ENCODE measurements at places on chromosomes 5 and 9.

- no peak overlapping the region for H3K4me3 ChIP-seq
- DNase-seq, result no peak
- no peaks in the 10 kb centered on the region for H3K27me3 ChIP-seq
- no peak overlapping the region for H3K27ac ChIP-seq
Measured at GRCh38 chr5:109704282-109704952, 14.7 kb downstream of the MAN2A1 start.

DNA sequence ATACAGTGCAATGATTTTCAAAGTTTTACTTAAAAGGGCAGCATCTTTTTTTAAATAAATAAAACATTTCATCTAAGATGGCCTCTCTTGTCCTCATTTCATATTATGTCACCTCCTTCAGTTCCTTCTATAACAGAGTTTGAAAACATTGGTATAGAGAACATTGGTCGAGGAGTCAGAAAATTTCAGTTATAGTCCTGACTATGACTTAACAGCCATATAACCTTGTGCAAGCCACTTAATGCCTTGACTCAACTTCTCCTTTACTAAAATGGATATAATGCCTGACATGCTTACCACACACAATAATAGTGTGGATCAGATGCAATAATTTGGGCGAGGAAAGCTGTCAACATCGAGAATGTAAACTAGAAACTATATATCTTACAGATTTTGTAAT lies 22.6 kb downstream of the SSBP2 start:
- H3K4me3 ChIP-seq, result no peak overlapping the region
- no peaks in the 10 kb centered on the region for H3K27me3 ChIP-seq
- no peak for DNase-seq
- peaks cover 2% of the 10 kb centered on the region for H3K4me1 ChIP-seq
- no peak overlapping the region for H3K27ac ChIP-seq
- H3K36me3 ChIP-seq, result no peaks in the 10 kb centered on the region

GRCh38 chr5:130333089-130333488 lies 428.8 kb downstream of the CHSY3 start:
- H3K4me3 ChIP-seq, result no peak overlapping the region
- no peaks in the 10 kb centered on the region for H3K27me3 ChIP-seq
- H3K27ac ChIP-seq, result peak overlapping the region; percentile 79
- H3K36me3 ChIP-seq, result no peaks in the 10 kb centered on the region
- H3K4me1 ChIP-seq, result peaks cover 35% of the 10 kb centered on the region
- no peak for DNase-seq

DNA sequence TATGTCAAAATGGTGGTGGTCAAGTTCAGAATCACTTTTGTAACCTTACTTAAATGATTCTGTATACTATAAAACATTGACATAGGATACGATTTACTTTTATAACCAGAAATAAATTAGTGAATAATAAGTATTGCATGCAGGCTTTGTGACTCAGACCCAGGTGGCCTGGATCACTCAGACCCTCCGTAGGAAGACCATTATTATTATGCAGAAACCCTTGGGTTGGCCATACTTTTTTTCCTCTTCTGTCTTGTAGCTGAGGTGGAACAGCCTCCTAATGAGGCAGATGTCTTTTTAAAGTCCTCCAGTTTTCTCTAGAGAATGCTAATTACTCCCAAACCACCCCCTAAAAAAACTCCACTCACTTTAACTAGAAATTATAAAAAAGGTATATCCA lies 121.9 kb downstream of the LPAR1 start:
- H3K4me1 ChIP-seq, result peaks cover 63% of the 10 kb centered on the region
- no peak for DNase-seq
- H3K4me3 ChIP-seq, result no peak overlapping the region
- peaks cover 3% of the 10 kb centered on the region for H3K36me3 ChIP-seq

DNA sequence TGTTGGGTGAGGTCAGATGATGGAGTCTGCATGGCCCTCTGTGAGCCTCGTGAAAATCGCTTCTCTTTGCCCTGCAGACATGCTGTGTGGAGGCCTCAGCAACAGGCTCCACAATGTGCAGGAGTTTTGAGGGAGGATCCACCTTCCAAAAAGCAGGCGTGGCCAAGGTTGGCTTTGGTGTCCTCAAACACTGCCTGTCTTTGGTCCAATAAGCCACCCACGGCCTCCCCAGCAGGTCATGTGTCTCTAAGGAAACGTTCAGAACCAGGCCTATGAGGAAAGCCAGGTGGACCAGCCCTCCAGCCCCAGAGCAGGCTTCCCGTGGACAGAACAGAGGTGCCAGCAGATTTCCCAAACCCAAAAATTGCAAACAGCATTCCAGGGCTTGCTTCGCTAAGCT lies 340.7 kb upstream of the IRX2 start:
- H3K4me1 ChIP-seq, result no peaks in the 10 kb centered on the region
- no peaks in the 10 kb centered on the region for H3K27me3 ChIP-seq
- H3K27ac ChIP-seq, result no peak overlapping the region
- H3K4me3 ChIP-seq, result no peak overlapping the region
- no peak for DNase-seq

DNA sequence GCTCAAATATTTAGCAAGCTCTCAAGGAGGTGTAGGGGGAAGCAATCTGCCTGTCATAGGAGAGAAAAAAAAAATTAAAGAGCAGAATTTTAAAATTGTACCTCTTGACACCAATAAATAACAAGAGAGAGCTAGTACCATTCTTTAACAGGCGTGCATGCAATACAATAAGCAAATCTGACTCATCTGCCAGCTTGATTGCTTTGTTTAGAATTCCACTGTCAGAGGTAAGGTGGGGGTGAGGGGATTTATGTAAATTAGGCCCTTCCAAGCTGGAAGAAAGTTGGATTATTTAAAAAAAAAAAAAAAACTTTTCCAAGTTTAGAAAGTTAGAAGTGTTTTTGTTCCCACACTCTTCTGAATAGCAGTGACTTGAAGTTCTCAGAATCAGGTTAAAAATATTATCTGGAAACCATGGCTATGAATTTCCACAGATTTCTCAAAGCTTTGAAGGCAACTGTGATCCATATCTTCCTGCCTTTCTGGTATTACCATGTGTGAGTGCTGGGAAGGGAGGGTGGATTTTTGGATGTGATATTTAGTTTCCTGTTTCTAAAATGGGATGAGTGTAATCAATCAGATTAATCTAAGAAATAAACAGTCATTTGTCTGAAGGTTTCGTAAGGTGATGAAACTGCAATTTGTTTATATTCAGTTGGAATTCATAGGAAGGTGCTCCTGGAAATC lies 477.5 kb downstream of the TLE4 start:
- no peak overlapping the region for H3K4me3 ChIP-seq
- DNase-seq, result no peak
- no peak overlapping the region for H3K27ac ChIP-seq
- H3K27me3 ChIP-seq, result no peaks in the 10 kb centered on the region
- H3K36me3 ChIP-seq, result no peaks in the 10 kb centered on the region
- H3K4me1 ChIP-seq, result no peaks in the 10 kb centered on the region

DNA sequence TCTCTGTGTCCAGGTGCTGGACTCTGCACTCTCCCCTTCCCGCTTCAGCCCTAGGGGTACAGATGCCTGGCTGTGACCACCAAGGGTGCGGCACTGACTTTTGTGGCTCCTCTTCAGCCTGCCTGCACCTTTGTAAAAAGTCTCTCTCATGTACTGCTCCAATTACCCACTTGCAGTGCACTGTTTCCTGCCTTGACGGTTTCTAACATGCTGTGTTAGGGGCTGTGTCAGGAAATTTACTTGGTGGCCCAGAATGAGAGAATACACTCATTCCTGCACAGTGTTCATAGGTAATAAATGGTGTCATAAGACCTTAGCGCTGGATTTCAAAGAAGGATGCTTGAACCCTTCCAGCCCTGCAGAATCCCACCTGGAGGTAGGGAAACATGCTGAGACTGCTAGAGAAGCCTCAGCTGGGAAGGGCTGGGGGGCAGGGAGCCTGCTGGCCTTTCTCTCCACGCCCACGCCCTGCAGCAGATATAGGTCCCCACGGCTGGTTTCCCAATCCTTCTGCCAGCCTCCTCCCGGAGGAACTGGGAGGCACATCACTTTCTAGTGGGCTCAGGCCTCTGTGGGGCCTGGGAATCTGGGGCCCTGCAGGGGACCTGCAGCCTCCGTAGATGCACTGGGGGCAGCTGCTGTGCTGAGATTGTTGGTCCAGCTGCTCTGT lies 17.6 kb upstream of the HRH2 start:
- H3K4me1 ChIP-seq, result no peaks in the 10 kb centered on the region
- H3K4me3 ChIP-seq, result no peak overlapping the region
- H3K27ac ChIP-seq, result no peak overlapping the region

- H3K27me3 ChIP-seq, result no peaks in the 10 kb centered on the region
- H3K4me3 ChIP-seq, result no peak overlapping the region
Measured at GRCh38 chr5:125440905-125441304, 694.5 kb upstream of the ZNF608 start.

DNA sequence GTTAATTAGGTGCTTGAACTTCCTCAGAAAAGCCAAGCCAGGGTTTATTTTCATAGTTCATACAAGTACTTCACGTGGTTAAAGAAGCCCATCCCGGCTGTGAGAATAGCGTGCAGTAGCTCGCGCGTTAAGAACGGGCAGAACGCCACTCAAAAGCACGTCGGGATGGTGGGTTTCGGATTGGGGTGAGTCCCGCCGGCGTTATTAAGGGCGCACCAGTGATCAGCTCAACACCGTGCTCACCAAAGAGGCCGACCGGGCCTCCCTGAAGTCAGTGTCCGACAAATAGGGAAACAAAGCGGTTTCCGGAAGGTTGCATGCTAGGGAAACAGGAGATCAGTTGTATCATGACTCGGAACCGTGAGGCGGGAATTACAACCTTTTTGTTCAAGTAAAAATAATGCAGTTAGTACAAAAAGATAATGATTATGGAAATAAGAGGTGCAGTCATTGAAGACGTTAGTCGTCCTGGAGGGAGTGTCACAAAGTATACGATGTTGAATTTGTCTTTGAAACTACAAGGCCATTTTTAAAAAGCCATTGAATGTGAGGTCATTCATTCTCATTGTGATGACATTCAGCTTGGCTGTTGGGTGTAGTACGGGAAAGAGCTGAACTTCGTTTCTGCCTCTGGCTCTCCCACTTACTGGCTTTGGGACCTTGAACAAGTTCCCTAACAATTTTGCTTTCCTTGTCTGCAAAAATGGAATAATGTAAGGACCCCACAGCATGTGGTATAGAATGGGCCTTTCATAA lies 992 bp downstream of the SETD9 start:
- peak overlapping the region; percentile 69 for H3K4me3 ChIP-seq
- DNase-seq, result peak; percentile 55
- peak overlapping the region; percentile 49 for H3K27ac ChIP-seq
- H3K27me3 ChIP-seq, result no peaks in the 10 kb centered on the region
- H3K4me1 ChIP-seq, result peaks cover 6% of the 10 kb centered on the region

DNA sequence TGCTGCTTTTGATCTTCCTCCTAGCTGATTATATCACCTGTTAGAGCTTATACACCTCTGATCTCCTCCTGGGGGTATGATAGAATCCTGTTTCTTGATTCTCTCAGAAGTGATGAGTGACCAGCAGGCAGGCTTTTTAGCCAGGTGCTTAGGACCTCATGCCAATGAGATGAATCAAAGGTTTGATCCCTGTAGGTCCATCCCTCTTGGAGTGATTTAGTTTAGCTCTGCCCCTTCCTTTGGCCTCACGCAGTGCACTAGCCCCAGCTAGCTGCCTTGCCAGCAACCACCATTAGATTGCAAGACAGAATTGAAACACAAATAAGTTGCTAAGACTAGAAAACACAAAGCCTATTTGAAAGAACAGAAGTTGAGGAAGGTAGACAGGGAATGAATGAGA lies 84.4 kb downstream of the ZSWIM6 start:
- H3K27me3 ChIP-seq, result no peaks in the 10 kb centered on the region
- peaks cover 13% of the 10 kb centered on the region for H3K4me1 ChIP-seq
- peak overlapping the region; percentile 47 for H3K27ac ChIP-seq
- no peak for DNase-seq
- no peak overlapping the region for H3K4me3 ChIP-seq

DNA sequence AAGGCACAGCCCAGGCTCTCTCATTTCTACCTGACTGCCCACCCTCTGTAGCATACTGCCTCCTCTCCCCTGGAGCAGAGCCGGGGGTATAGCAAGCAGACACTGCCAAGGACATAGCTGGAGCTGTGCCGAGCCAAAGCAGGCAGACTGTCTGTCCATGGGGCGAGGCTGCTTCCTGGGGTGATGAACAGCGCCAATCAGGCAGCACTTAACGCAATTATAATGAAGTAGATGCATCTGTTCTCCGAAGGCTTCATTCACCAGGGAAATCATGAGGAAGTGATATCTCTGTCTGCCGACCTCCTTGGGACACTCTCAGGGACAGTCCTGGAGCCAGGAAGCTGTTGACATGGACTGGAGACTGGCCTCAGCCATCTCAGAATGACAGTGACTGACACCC lies 230.7 kb downstream of the ASTN2 start:
- H3K27me3 ChIP-seq, result no peaks in the 10 kb centered on the region
- DNase-seq, result no peak
- H3K27ac ChIP-seq, result no peak overlapping the region
- H3K36me3 ChIP-seq, result no peaks in the 10 kb centered on the region

GRCh38 chr5:85614489-85614888 lies 1003.3 kb upstream of the COX7C start:
- H3K4me1 ChIP-seq, result no peaks in the 10 kb centered on the region
- H3K4me3 ChIP-seq, result no peak overlapping the region
- DNase-seq, result no peak
- no peak overlapping the region for H3K27ac ChIP-seq
- peaks cover 11% of the 10 kb centered on the region for H3K27me3 ChIP-seq
- no peaks in the 10 kb centered on the region for H3K36me3 ChIP-seq

Measured in RWPE2 (cell line).